Neural crest cell (in vitro differentiated cells): ENCODE measurements at places on chromosomes 13 and 19. TPM values are rescaled to one million over a fixed set of nuclear protein-coding genes. Genes with fewer than 3 reads are reported as not detected.

The PTGER1 gene
- 0.27 and 0.40 TPM in 2 replicates for total RNA-seq

The CASP14 gene
- total RNA-seq = not detected in 2 replicates

The ZNF681 gene
- total RNA-seq = 9.4 and 11.5 TPM in 2 replicates

The TEX29 gene
- 0.50 TPM in 1 of 2 replicates, not detected in the other for total RNA-seq

The KLK15 gene
- not detected in 2 replicates for total RNA-seq

The FFAR1 gene
- total RNA-seq = not detected in 2 replicates

The ZNF66 gene
- total RNA-seq = 16.4 and 19.0 TPM in 2 replicates

The URAD gene
- total RNA-seq = 0.26 TPM in 1 of 2 replicates, not detected in the other

The ERICH6B gene
- not detected in 2 replicates for total RNA-seq

- peaks cover 41% of the 10 kb centered on the region for H3K27me3 ChIP-seq
- peak overlapping the region; percentile 84 for H3K4me3 ChIP-seq
- no peaks in the 10 kb centered on the region for H3K36me3 ChIP-seq
- peak; percentile 54 for DNase-seq
Measured at GRCh38 chr13:99658261-99658991, 157.2 kb downstream of the TM9SF2 start.

DNA sequence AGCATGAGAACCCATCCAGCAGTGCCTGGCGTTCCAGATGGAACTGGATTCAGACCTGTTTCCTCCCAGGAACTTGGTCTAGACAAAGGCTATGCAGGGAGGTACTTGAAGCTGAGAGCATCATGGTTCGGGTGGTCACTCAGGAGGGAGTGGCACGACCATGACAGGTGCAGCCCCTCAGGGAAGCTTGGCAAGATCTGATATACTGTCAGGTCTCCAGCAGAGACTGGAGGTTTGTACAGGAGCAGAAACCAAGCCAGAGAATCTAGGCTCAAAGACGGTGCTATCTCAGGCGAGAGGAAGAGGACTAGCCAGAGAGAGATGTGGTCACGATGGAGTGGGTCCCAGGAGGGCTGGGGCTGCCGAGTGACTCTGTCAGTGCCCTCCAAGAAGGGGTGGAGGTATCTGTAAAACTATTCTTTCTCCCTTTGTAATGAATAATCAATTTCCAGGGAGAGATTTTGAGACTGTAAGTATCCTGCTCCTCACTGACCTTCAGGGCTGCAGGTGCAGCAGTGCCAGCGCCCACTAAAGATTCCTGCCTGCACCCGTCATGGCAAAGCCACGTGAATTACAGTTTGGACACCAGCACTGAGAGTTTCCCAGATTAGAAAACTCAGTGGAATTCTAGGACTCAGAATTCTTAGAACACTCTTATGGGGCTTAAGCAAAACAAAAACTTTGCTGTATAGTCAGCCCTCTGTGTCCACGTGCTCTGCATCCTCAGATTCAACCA lies 10.2 kb upstream of the DCUN1D2 start:
- H3K27me3 ChIP-seq = no peaks in the 10 kb centered on the region
- DNase-seq = no peak
- peaks cover 5% of the 10 kb centered on the region for H3K4me1 ChIP-seq
- H3K27ac ChIP-seq = no peak overlapping the region

DNA sequence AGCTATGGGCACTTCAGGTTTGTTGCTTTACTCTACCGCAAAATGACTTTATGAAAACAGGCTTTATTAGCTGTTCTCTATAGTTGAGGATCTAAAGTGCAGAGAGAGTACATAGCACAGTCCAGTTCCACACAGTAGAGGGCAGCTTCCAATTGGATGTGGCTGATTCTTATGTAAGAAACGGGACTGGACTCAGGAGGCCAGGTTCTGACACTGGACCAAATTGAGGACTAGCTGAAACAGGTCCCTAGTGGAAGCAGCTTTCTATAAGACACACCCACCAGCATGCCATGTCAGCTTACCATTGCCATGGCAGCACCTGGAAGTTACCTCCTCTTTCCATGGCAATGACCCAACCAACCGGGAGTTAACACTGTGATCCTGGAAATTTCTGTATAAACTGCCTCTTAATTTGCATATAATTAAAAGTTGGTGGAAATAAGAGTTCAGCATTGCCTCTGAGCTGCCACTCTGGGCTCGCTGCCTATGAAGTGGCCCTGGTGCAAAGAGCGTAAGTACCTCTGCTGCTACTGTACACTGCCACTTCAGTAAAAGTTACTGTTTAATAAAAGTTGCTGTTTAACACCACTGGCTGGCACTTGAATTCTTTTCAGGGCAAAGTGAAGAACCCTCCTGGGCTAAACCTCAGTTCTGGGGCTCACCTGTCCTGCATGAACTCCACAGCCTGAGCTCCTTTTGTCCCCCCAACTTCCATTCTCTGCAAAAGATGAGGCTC lies 211.9 kb upstream of the SLC10A2 start:
- no peak overlapping the region for H3K27ac ChIP-seq
- no peak overlapping the region for H3K4me3 ChIP-seq
- DNase-seq = no peak
- H3K4me1 ChIP-seq = peaks cover 11% of the 10 kb centered on the region
- no peaks in the 10 kb centered on the region for H3K27me3 ChIP-seq

DNA sequence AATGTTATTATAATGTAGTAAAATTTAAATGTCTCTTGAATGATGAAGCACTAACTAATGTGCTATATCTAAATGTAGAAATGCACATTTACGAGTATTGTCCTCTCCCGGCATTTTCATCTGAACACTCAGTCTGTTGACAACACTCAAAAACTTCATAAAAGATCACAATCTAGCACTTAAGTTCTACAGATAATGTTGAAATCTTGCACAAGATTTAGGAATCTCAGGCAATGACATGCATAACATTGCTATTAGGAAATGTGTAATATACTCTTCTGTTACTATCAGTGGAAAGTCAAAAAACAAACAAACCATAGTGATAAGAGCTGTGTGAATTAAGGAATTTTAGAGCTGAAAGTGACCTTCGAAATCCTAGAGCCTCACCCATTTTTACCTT lies 37.5 kb upstream of the XPO4 start:
- H3K4me1 ChIP-seq = peaks cover 6% of the 10 kb centered on the region
- H3K27me3 ChIP-seq = peaks cover 10% of the 10 kb centered on the region
- no peaks in the 10 kb centered on the region for H3K36me3 ChIP-seq
- no peak for DNase-seq
- no peak overlapping the region for H3K27ac ChIP-seq
- H3K4me3 ChIP-seq = no peak overlapping the region

GRCh38 chr13:23806874-23807526 lies 82.2 kb downstream of the MIPEP start:
- H3K4me3 ChIP-seq = no peak overlapping the region
- no peak for DNase-seq
- peaks cover 12% of the 10 kb centered on the region for H3K36me3 ChIP-seq
- H3K27me3 ChIP-seq = no peaks in the 10 kb centered on the region

DNA sequence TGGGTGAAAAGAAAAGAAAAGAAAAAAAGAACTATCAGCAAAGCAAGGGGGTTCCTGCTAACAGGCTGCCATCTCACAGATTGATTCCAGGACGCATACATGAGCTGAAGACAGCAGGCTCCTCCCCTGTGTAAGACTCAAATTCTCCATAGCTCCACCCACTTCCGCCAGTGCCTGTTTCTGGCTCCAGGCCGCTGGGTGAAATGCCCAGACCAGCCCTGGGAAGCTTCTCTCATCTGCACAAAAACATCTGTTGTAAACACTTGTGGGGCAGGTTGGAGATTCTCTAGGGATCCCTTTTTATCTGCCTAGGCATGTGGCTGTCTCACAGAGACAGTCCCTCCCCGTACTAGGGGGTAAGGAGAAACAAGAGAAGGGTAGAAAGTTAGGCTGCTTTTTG lies 1054.4 kb upstream of the SPRY2 start:
- no peaks in the 10 kb centered on the region for H3K27me3 ChIP-seq
- DNase-seq = peak; percentile 4
- H3K4me1 ChIP-seq = peaks cover 24% of the 10 kb centered on the region
- no peak overlapping the region for H3K4me3 ChIP-seq
- H3K27ac ChIP-seq = peak overlapping the region; percentile 84

DNA sequence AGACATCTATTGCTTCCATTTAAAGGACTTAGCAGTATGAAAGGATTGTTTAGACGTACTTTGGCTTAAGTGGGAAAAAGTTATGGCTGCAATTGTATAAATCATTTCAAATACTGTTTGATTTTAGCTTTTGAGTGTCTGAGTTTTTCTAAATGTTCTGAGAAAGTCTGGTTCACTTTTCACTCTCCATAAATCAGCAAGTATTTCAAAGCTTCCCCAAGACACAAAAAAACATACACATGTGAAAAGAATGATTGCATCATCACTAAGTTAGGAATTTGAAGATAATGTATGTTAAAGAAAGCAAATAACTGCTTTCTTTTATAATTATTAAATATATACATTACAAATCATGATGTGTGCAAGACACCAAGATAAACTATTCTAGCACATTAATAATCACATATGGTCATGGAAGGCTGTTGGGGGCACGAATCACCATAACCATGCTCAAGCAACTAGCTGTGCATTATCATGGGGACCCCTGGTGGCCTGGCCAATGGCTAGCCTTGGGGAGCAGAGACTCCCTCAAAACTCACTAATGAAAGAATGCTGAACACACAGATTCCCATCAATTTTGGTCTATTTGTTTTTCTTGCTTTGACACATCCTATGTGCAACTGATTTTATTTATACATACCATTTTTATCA lies 111.1 kb downstream of the MIPEP start:
- H3K27ac ChIP-seq = no peak overlapping the region
- no peaks in the 10 kb centered on the region for H3K27me3 ChIP-seq
- H3K4me3 ChIP-seq = no peak overlapping the region
- H3K36me3 ChIP-seq = peaks cover 22% of the 10 kb centered on the region

DNA sequence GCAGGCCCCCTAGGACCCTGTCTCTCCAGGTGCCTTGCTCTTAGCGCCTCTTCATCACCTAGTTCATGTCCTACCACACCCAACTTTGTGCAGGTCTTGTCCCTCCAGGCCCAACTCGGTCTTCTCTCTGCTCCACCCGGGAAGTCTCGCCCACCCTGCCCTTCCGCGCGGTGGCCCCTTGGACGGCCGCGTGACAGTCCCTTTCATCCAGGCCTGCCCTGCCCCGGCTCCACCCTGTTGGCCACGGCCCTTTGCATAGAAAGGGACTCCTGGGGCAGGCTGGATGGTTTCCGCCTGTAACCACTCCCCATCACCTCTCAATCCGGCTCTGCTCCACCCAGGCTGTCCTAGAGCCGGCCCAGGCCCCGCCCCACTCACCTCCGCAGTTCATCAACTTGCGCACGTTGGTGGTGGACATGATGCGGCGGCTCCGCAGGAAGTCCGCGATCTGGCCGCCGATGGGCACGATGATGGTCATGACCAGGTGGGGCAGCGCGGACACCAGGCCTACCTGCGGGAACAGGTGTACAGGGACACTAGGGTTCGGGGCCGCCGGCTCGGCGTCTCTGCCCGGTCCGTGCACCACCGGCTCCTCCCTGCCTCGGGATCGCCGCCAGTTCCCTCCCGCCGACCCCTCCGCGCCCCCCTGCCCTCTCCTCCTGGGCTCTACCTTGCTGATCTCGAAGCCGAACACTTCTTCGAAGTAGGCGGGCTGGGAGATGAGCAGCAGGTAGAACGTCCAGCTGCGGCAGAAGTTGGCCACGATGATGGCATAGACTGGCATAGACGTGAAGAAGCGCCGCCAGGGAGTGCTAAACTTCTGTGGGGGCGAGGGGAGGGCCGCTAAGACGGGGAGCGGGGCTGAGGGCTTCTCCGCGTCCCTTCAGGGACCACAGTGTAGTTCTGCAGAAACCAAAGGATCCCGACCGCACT lies 7.2 kb downstream of the GFY start:
- H3K36me3 ChIP-seq = no peaks in the 10 kb centered on the region
- H3K4me1 ChIP-seq = peaks cover 17% of the 10 kb centered on the region

- H3K27me3 ChIP-seq = no peaks in the 10 kb centered on the region
- H3K36me3 ChIP-seq = no peaks in the 10 kb centered on the region
- DNase-seq = no peak
- no peaks in the 10 kb centered on the region for H3K4me1 ChIP-seq
Measured at GRCh38 chr13:83272652-83273240, 609.5 kb downstream of the SLITRK1 start.

DNA sequence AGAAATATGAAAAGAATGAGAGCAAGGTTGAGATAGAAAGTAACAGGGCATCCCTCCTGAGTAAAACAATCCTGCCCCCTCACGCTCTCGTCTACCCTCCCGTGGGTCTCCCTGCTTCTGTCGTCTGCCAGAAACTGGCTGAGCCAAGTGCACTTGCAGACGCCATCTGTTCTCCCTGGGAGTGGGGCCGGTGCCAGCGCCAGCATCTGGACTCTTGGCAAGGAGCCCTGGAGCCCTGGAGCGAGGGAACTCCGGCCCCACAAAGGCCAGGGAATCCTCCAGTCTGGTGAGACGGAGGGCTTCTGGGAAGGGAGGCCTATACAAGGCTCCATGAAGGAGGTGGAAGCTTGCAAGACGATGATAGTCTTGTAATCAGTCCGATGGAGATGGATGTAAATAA lies 2.3 kb upstream of the TMEM91 start:
- peaks cover 15% of the 10 kb centered on the region for H3K4me1 ChIP-seq
- peaks cover 5% of the 10 kb centered on the region for H3K27me3 ChIP-seq
- no peak overlapping the region for H3K27ac ChIP-seq
- no peaks in the 10 kb centered on the region for H3K36me3 ChIP-seq

- H3K36me3 ChIP-seq = no peaks in the 10 kb centered on the region
- H3K4me3 ChIP-seq = no peak overlapping the region
- peaks cover 16% of the 10 kb centered on the region for H3K27me3 ChIP-seq
- peaks cover 17% of the 10 kb centered on the region for H3K4me1 ChIP-seq
- no peak overlapping the region for H3K27ac ChIP-seq
- DNase-seq = no peak
Measured at GRCh38 chr19:49160450-49161189, 3.0 kb downstream of the TRPM4 start.

DNA sequence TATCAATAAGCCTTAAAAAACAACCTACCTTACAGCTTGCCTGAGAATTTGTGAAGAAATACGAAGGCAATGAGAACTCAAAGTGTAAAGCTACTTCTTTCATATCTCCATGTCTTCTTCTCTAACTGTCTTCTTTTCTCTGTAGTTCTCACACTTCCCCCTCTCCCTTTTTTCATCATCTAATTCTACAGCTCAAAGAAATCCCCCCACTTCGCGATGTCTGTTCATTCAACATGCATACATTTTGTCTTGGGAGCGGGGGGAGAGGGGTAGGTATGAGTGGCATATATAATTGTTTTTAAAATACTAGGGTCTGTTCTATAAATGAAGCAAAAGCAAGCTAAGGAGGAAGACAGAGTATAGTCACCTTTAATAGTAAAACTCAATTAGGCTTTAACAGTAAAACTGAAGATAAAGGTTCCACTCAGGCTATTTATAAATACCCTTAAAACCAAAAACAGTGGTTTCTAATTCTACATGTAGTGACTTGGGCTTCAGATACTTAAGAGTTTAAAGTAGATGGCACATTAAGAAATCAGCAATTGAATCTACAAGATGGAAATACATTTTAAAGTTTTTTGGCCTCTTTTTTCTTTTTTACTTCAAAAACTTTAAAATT lies 106.9 kb downstream of the KLF12 start:
- H3K36me3 ChIP-seq = peaks cover 10% of the 10 kb centered on the region
- H3K27me3 ChIP-seq = no peaks in the 10 kb centered on the region
- no peak overlapping the region for H3K27ac ChIP-seq
- H3K4me3 ChIP-seq = no peak overlapping the region
- DNase-seq = no peak
- peaks cover 15% of the 10 kb centered on the region for H3K4me1 ChIP-seq

- H3K4me1 ChIP-seq = no peaks in the 10 kb centered on the region
- no peak for DNase-seq
- no peak overlapping the region for H3K4me3 ChIP-seq
Measured at GRCh38 chr19:5231857-5232678, 108.5 kb downstream of the PTPRS start.
